ENCODE measurements at places on chromosomes 13 and 19.

DNA sequence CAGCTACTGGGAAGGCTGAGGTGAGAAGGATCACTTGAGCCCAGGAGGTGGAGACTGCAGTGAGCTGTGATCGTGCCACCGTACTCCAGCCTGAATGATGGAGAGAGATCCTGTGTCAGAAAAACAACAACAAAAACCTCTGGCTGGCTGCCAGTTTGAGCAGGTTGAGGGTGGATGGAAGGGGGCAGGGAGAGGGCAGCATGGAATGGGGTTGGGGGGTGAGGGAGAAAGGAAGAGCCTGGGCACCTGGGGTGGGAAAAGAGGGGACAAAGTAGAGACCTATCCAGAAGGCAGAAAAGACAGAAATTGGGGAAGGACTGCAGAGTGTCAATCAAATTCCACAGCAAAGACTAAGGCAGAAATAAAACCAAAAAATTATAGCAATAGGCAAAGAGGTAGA, 4.7 kb downstream of the SLC1A5 start:
- DNase-seq, result no peak

GRCh38 chr19:13646758-13647157, 117.6 kb upstream of the MRI1 start:
- no peak for DNase-seq

DNA sequence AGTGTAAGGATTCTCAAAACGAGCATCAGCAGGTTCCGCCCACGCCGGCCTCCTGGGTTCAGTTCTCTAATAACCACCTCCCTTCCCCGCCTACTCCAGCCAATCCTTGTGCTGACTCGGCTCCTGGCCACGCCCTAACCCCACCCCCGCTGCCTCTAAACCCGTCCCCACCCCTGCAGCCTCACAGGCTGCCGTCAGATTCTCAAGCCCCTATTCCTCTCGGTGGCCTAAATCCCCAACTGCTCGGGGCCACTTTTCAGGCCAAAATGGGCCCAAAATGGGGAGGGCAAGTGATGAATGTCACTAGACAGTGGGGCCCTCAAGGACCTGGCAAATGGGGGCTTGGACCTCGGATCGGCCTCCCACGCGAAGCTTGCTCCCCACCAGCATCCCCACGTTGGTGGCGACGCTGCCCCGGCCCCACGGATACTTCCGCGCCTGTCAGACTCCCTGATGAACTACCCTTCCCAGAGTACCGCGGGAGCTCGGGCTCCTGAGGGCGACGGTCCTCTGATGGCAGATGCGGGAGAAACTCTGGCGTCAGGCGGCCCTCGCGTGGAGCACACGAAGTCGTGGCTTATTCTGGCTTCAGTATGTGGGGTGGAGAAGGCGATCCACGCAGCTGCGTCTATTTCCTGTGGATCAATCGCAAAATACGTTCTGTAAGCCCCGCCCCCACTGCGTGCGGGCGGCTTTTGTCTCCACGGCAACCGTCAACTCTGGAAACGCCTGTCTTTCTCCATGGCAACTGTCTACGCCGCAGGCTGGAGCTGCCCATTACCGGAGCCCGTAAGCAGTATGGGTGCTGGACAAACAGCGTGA, 24.8 kb downstream of the ZNF473 start:
- no peak for DNase-seq

DNA sequence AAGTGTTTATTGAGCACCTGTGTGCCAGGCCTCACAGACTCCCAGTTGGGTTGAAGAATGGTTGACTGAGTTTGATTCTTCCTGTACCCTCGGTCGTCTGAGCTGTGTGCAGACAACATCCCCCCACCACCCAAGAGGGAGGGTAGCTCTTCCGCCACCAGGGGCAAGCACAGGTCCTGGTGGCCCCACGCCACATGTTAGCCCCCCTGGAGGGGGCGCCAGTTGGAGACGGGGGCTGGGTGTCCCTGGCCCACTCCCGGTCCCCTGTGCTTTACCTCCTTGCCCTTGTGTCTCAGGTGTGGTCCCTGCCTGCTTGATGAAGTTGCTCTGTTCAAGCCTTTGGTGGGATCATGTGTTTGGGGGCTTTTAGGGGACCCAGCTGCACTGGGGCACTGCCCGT, 27.2 kb downstream of the COLGALT1 start:
- no peak for DNase-seq

DNA sequence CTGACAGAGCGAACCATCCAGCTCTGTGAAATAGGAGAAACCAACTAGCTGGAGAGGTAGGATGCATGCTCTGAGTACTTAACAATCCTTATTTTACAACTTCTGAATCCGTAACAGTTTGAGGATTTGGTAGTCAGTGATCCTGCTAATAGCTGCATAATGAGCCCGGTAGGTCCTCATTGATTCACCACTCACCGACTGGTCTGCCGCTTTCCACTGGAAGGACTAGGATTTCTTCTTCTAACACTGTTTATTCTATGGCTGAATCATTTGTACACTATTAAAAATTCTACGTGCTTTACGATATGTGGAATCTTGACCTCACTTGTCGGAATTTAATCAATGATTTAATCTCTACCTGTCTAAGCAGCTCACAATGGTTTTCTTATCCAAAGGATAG, 33.9 kb downstream of the SPATA13 start:
- no peak for DNase-seq

DNA sequence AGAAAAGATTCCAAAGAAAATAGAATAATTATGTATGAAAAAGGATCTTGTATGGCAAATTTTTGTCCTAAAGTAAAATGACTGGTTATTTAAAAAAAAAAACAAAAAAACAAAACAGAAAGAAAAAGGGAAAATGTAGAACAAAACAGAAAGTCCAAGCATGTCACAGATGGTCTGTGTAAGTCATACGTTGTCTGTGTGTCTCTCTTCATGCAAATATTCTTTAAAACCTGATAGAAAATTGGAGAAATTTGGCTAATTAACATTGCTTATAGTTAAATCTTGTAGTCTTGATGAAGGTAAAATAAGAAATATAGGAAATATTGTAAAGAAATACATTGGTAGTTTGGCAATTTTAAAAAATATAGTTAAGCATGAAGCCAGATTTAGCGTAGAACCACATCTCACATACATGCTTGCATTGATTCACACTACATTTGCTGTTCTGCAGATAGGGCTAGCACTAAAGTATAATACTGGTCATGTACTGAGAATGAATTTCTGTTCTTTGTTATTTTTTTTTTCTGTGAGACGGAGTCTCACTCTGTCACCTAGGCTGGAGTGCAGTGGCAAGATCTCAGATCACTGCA, 58.4 kb downstream of the SPRYD7 start:
- no peak for DNase-seq
